ENCODE measurements at places on chromosomes 11 and 22. TPM values are rescaled to one million over a fixed set of nuclear protein-coding genes. Genes with fewer than 3 reads are reported as not detected.

DNA sequence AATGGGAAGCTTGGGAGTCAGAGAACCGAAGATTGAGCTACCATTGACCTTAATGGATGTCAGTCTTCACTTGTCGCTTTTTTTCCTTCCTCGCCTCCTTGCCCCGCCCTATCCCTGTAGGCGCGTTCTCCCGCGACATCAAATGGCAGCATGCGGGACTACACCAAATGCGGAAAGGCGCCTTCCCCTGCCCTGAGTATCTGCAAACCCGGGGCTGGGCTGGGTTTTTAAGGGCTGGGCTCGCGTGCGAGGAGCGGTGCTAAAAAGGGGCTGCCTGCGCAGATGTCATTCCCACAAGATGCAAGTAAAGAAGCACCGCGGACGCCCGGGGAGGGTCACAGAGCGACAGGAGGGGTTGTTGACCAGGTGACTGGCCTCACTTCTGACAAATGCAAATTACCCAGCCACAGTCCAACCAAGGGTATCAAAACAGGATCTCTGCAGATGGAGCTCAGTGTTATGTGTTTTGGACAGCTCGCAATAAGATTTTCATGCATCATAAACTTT lies 4.7 kb upstream of the FAM111B start:
- H3K36me3 ChIP-seq, result no peaks in the 10 kb centered on the region
- peaks cover 27% of the 10 kb centered on the region for H3K4me1 ChIP-seq
- no peak overlapping the region for H3K27ac ChIP-seq
- no peaks in the 10 kb centered on the region for H3K27me3 ChIP-seq
- DNase-seq, result peak; percentile 70

DNA sequence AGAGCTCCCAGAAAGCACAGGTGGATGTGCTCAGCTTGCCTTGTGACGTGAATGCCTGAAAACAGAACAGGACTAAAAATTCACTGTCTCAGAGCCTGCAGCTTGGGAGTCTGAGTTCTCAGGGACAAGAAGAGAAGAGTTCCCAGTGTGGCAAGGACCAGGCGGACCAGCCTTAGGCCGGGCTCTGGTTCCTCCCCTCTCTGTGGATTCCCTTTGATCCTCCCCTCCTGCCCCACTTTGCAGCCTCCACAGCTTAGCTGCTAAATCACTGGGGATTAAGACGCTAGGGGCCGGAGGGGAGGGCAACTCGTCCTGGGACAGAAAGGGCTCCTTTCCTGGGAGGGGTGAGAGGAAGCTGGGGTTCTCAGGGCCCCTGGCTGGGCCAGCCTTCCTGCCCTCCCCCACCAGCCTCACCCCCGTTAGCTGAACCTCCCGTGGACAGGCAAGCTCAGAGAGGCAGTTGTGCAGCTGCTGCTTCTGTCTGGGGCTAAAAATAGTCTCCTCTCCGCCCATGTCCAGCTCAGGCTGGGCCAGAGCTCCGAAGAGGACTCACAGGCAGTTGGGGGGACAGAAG lies 29.9 kb upstream of the JAM3 start:
- no peak overlapping the region for H3K4me3 ChIP-seq
- no peaks in the 10 kb centered on the region for H3K4me1 ChIP-seq
- no peak overlapping the region for H3K27ac ChIP-seq
- no peaks in the 10 kb centered on the region for H3K36me3 ChIP-seq
- H3K27me3 ChIP-seq, result peaks cover 2% of the 10 kb centered on the region

DNA sequence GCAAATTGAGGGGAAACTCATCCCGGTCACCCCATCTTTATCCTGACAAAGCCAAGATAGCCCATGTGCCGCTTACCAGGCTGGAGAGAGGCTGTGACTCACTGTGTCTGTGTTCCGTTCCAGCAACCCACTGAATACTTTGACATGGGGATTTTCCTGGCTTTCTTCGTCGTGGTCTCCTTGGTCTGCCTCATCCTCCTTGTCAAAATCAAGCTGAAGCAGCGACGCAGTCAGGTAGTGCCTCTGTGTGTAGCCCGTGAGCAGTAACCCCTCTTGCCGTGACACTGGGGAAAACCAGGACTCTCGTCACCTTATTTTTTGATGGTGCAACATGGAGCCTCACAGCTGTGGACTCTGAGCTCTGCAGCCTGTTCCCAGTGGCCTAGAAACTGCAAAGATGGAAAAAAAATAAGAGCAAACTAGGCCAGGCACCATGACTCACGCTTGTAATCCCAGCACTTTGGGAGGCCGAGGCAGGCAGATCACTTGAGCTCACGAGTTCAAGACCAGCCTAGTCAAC lies 16.9 kb downstream of the C22orf31 start:
- no peak overlapping the region for H3K4me3 ChIP-seq
- H3K27me3 ChIP-seq, result no peaks in the 10 kb centered on the region
- no peak for DNase-seq
- no peak overlapping the region for H3K27ac ChIP-seq
- H3K4me1 ChIP-seq, result no peaks in the 10 kb centered on the region
- no peaks in the 10 kb centered on the region for H3K36me3 ChIP-seq

Gene CKAP5
- polyA plus RNA-seq, result 10.2 TPM

Gene FGF19
- not detected for polyA plus RNA-seq

DNA sequence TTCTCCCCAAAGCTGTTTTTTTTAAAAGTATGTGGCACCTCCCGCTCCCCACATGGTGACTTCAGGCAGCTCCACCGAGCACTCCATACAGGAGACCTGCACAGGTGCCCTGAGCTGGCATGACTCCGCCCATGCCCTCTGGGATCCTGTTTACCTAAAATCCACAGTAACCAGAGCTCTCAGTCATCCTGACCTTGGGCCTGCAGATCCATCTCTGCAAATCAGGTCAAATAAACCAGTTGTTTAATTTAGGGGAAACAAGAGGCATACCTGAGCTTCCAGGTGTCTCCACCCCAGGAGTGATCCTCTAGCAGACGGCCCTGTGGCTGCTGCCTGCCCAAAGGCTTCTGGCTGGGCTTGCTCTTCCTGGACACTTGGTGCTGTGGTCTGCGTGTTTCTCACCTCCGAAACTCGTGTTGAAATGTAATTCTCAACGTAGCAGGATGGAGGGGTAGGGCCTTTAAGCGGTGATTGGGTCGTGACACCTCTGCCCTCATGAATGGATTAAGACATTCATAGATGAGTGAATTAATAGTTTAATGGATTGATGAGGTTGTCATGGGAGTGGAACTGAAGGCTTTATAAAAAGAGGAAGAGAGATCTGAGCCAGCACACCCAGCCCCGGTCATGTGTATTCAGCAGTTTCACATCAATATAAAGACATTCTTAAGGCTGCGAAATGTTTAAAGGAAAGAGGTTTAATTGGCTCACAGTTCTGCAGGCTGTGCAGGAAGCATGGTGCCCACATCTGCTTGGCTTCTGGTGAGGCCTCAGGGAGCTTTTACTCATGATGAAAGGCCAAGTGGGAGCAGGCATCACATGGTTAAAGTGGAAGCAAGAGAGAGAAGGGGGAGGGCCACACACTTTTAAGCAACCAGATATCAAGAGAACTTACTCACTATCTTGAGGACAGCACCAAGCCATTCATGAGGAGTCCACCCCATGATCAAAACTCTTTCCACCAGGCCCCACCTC lies 34.1 kb downstream of the LINC01488 start:
- no peaks in the 10 kb centered on the region for H3K36me3 ChIP-seq
- no peak overlapping the region for H3K4me3 ChIP-seq
- H3K27ac ChIP-seq, result no peak overlapping the region
- no peaks in the 10 kb centered on the region for H3K27me3 ChIP-seq
- H3K4me1 ChIP-seq, result peaks cover 5% of the 10 kb centered on the region

Gene GPHA2
- polyA plus RNA-seq, result not detected

Gene LRP5
- polyA plus RNA-seq, result not detected

DNA sequence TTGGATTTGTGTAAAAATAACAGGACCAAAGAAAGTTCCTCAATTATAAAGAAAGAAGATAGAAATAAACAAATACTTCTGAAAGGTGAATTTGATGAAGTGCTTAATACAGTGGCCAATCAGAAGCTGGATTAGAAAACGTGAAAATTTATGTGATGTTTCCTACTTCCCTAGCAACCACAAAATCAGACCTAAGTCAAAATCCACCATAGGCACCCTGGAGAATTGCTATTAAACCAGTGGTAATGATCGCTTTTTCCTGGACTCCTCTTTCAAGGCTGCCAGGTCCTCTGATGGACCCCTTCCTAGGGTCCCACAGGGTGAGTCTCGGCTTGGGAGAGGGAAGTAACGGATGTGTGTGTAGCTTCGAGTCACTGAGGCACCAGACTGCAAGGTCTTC lies 9.6 kb downstream of the WT1 start:
- H3K4me1 ChIP-seq, result no peaks in the 10 kb centered on the region
- no peak overlapping the region for H3K4me3 ChIP-seq
- no peak overlapping the region for H3K27ac ChIP-seq
- DNase-seq, result no peak
- H3K27me3 ChIP-seq, result peaks cover 39% of the 10 kb centered on the region

Gene APOBEC3A
- 948 TPM for polyA plus RNA-seq

GRCh38 chr22:49027368-49027670 lies 800.4 kb downstream of the BRD1 start:
- no peaks in the 10 kb centered on the region for H3K36me3 ChIP-seq
- no peaks in the 10 kb centered on the region for H3K4me1 ChIP-seq
- H3K4me3 ChIP-seq, result no peak overlapping the region
- no peaks in the 10 kb centered on the region for H3K27me3 ChIP-seq

DNA sequence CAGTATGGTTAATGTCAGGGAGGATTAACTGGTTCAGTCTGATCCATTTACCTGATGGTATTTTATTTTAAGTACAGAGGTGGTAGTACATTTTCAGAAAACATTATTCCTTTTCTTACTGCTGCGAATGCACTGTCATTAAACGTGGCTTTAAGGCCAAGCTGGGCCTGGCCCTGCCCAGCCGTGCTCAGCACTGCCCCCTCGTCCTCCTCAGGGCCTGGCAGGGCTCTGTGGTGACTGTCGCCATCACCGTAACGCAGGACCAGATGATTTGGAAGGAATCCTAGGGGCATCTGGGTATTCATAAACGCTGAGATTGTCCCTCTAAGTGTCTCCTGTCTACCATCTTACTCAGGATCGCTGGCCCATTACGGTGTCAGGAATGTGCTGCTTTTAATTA lies 302.0 kb downstream of the TBC1D22A start:
- H3K27ac ChIP-seq, result no peak overlapping the region
- H3K36me3 ChIP-seq, result peaks cover 36% of the 10 kb centered on the region
- no peak for DNase-seq
- no peaks in the 10 kb centered on the region for H3K4me1 ChIP-seq

Gene MOGAT2
- not detected for polyA plus RNA-seq

- no peak overlapping the region for H3K27ac ChIP-seq
- H3K4me3 ChIP-seq, result no peak overlapping the region
- H3K36me3 ChIP-seq, result no peaks in the 10 kb centered on the region
- no peaks in the 10 kb centered on the region for H3K27me3 ChIP-seq
- H3K4me1 ChIP-seq, result peaks cover 87% of the 10 kb centered on the region
Observed at GRCh38 chr11:96259134-96259830, 83.7 kb downstream of the MAML2 start.

DNA sequence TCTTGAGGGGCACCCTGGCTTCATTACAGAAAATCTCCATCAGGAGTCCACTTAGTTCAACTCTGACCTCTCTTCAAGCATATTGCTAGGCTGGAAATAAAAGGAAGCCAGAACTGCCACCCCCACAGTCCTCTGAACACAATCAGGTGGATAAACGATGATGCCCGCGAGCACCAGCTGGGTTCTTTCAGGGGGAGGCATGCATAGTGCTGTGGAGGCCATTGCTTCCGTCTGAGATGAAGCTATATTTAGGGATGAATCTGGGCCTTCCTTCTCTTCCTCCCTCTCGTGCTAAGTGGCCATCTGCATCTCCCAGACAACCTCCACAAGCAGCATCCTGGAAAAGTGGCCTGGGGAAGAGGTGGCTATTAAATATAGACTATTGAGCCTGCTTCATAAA lies 3.9 kb upstream of the MICAL2 start:
- no peak overlapping the region for H3K27ac ChIP-seq
- H3K36me3 ChIP-seq, result no peaks in the 10 kb centered on the region
- H3K4me3 ChIP-seq, result no peak overlapping the region
- H3K4me1 ChIP-seq, result peaks cover 31% of the 10 kb centered on the region
- H3K27me3 ChIP-seq, result no peaks in the 10 kb centered on the region
- no peak for DNase-seq

DNA sequence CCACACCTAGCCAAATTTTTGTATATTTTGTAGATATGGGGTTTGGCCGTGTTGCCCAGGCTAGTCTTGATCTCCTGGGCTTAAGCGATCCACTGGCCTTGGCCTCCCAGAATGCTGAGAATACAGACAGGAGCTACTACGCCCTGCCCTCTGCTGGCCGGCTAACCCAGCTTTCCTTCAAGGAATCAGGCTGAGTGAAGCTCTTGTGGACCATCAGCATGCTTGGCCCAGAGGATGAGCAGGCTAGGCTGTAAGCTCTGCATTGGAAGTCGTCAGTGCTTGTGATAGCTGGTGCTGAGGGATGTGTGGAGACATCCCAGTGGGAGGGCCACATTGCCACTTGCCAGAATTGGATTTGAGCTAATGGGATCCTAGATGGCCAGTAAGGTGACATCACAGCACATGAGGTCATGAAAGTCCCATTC lies 60.6 kb downstream of the MED15 start:
- H3K36me3 ChIP-seq, result peaks cover 79% of the 10 kb centered on the region
- H3K27ac ChIP-seq, result no peak overlapping the region
- no peaks in the 10 kb centered on the region for H3K27me3 ChIP-seq
- DNase-seq, result no peak
- peaks cover 2% of the 10 kb centered on the region for H3K4me1 ChIP-seq
- no peak overlapping the region for H3K4me3 ChIP-seq

DNA sequence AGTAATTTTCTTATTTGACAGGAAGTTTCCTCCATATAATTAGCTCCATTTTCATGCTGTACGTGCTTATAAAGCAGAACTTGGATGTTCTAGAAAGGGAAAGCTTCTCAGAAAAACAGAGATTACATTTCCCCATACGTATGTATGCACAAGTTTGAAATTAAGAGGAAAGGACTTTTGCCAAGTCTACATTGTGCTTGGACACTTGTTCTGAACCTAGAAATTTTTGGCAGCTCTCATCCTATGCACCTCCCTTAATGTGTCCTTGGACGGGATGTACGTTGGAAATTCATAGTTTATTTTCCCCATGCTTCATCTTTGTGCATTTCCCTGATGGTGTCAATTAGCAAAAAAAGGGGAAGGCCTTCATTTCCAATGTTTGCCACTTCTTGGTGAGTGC lies 322.7 kb downstream of the BLID start:
- no peak overlapping the region for H3K27ac ChIP-seq
- no peak for DNase-seq
- no peak overlapping the region for H3K4me3 ChIP-seq
- H3K4me1 ChIP-seq, result no peaks in the 10 kb centered on the region

GRCh38 chr11:130448416-130449309 lies at the start of gene ADAMTS15:
Gene ADAMTS15 (plus strand): TSS chr11:130448645. CDS start chr11:130448974, 329 bp downstream.
- H3K4me3 ChIP-seq, result peak within 1 kb of the TSS; percentile 42
- no peak for DNase-seq
- peaks cover 35% of the 10 kb centered on the region for H3K27me3 ChIP-seq
- no peaks in the 10 kb centered on the region for H3K4me1 ChIP-seq

GRCh38 chr11:122048401-122048800 lies 67.6 kb downstream of the BLID start:
- no peak overlapping the region for H3K4me3 ChIP-seq
- no peak overlapping the region for H3K27ac ChIP-seq
- DNase-seq, result no peak
- no peaks in the 10 kb centered on the region for H3K27me3 ChIP-seq

Gene IL17REL
- not detected for polyA plus RNA-seq

GRCh38 chr11:38123673-38124072 lies 1525.6 kb upstream of the RAG2 start:
- DNase-seq, result no peak
- no peak overlapping the region for H3K27ac ChIP-seq
- H3K4me3 ChIP-seq, result no peak overlapping the region
